T-cell (primary cell): ENCODE measurements at places on chromosomes 5 and 9.

- no peak for DNase-seq
Observed at GRCh38 chr5:142831009-142831383, 60.8 kb downstream of the ARHGAP26 start.

- no peak for DNase-seq
Observed at GRCh38 chr9:118209343-118209742, 505.1 kb downstream of the TLR4 start.

GRCh38 chr5:51377151-51378060 lies 5.8 kb upstream of the ISL1 start:
- DNase-seq: no peak

GRCh38 chr5:116032991-116033390 lies 719 bp downstream of the ARL14EPL start:
- DNase-seq: no peak

GRCh38 chr5:9624196-9624947 lies 5.8 kb downstream of the TAS2R1 start:
- DNase-seq: no peak

- no peak for DNase-seq
Observed at GRCh38 chr9:121671612-121672155, 20.2 kb downstream of the DAB2IP start.

- no peak for DNase-seq
Observed at GRCh38 chr5:14665101-14665822, 744 bp downstream of the OTULIN start.

DNA sequence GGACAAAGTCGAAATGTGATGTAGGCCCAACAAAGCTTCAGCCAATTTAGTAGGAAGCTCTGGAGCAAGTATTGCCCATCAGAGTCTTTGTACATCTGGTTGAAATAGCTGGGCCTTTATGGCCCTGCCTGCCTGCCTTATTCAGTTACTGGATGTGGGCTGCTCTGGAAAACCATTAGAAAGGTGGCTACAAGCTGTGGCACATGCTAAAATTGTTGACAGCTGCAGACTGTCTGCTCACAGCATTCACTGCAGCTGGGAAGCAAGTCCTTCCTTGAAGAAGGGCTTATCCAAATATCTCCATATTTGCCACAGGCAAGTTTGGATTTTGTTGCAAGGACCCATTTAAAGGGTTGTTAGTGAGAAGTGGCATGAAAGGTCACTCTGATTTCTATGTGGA lies 24.4 kb downstream of the SMIM15 start:
- DNase-seq: no peak

DNA sequence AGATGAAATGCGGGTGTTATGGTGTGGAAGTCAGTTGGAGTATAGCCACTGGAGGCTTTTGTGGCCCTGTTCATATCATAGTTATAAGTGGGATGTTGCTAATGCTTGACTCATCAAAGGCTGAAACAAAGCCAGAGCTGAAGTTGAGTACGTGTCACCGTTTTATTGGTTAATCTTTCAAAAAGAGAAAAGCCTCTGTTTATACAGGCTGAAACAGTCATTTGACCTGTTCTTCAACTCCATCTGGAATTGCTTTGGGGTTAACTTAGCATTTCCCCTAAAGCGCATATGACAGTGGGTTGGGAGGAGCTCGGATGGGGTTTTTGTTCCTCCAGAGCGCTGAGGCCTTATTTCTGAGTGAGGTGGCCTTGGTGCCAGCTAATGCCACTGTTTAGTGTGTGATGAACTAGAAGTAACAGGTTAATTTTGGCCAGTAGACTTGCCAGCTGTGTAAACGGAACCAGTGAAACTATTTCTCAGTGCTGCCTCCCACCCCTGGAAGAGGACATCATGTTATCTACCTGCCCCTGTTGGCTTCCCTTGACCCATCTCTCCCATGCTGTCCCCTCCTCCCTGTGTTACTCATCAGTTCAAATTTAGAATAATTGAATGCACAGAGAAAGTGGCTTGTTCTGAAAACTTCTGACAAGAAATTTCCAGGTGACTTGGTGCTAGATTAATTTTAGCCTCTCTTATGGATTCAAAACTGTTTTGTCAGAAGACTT lies 34.2 kb downstream of the MTAP start:
- DNase-seq: no peak

DNA sequence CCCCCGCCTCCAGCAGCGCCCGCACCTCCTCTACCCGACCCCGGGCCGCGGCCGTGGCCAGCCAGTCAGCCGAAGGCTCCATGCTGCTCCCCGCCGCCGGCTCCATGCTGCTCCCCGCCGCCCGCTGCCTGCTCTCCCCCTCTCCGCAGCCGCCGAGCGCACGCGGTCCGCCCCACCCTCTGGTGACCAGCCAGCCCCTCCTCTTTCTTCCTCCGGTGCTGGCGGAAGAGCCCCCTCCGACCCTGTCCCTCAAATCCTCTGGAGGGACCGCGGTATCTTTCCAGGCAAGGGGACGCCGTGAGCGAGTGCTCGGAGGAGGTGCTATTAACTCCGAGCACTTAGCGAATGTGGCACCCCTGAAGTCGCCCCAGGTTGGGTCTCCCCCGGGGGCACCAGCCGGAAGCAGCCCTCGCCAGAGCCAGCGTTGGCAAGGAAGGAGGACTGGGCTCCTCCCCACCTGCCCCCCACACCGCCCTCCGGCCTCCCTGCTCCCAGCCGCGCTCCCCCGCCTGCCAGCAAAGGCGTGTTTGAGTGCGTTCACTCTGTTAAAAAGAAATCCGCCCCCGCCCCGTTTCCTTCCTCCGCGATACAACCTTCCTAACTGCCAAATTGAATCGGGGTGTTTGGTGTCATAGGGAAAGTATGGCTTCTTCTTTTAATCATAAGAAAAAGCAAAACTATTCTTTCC lies 19.3 kb downstream of the CDKN2A start:
- no peak for DNase-seq
